ENCODE measurements at places on chromosomes 2 and 18.

- DNase-seq, result no peak
Measured at GRCh38 chr2:200422532-200423261, 87.2 kb downstream of the KCTD18 start.

- DNase-seq, result no peak
Measured at GRCh38 chr2:45653122-45653913, 1.8 kb downstream of the PRKCE start.

DNA sequence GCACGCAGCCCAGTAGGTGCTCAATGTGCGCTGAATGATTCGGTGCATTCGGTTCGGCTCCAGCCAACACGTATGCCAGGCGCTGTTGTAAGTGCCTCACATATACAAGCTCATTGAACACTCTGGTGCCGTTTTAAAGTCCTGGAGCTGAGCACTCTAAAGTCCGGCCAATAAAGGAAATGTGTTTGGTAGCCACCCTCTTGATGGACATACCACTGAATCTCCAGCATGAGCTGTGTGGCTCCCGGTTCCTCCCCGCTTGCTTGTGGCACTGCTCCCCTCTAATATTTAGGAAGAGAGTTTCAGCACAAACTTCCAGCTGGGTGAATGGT, 112.1 kb downstream of the MCFD2 start:
- DNase-seq, result no peak

- no peak for DNase-seq
Measured at GRCh38 chr2:33488715-33489540, 12.5 kb downstream of the RASGRP3 start.

- no peak for DNase-seq
Measured at GRCh38 chr18:68742206-68742605, 27.3 kb upstream of the TMX3 start.

DNA sequence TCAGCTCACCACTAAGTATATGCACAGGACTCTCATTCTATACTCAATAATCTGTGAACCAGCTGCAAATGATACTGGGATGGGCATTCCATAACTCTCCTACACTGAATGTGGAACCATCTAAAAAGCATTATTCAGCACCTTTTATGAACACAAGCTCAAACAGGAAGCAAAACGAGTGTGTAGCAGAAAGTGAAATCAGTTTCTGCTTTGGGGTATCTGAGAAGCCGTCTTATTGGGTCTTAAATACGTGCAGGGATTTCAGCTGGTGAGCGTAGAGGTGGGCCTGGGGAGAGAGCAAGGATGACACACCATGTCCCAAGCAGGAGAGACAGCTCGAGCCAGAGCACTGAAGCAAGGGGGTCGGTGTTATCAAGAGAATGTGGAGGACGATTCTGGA, 120.0 kb upstream of the TTN start:
- DNase-seq, result no peak

GRCh38 chr18:55000529-55000928, 41.3 kb upstream of the CCDC68 start:
- no peak for DNase-seq

DNA sequence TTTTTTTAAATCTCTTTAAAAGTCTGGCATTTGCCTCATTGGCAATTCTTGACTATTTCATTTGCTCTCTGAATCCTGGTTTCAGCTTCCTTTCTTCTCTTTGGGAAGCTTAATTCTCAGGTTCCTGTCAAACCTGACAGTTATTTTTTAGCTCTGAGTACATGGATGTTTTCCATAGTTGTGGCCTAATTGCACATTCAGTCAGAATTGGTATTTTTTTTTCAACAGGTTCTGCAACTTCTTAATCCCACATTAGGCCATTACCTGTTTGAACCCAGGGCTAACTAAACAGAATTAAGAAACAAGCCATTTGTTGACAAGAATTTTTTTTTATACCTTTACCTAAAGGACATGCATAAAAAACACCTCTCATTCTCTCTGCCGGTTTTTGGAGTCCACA, 338.8 kb downstream of the SETBP1 start:
- no peak for DNase-seq

DNA sequence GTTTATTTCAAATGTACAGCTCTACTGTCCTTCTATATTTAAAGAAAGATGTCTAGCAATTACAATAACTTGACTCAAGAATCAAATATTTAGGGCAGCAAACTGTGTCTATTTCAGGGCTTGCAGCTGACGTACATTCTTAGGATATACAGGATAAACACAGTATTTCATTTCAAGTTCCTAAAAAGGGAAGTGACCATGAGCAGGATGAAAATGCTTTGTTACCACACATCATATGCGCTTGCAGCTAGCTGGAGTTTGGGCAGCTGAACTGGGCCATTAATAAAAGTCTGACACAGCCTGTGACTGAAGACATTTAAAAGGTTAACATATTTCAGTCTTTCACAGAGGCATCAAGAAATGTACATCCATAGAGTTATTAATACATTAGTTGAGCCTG, 264.6 kb upstream of the TRIB2 start:
- DNase-seq, result no peak

DNA sequence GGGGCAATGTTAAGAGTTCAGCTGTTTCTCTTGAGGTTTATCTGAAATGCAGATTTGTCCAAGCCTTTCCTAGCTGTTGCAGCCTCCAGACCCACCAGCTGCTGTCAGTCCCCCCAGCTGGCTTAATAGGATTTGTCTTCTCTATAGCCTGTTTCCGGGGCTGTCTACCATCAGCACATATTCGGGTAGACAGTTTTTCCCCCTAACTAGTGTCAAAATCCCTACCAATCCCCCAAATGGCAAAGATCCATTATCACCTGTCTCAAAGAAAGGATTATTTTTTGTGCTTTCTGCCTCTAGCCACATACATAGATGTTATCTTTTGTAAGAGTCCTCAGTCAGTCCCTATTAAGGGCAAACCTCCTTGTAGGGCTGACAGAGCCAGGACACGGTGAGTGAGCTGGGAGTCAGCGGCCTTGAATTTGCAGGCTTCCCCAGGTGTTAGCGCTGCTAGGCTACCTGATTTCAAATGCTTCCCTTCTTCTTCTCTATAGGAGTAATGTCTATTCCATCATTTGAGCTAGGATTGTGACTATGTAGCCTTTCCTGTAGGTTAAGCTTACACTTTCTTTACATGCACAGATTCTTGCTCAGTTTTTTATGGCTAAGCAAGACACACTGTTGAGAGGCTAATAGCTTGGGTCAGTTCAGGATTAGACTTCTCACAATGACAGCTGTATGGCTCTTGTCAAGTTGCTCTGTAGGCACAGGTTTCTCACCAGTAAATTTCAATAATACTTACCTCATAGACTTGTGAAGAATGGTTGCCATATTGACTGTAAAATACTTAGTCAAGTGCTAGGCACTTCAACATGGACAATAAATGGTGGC, 171.1 kb upstream of the UNC80 start:
- DNase-seq, result no peak

GRCh38 chr18:63073481-63073880, 246.1 kb downstream of the BCL2 start:
- DNase-seq, result no peak

- DNase-seq, result no peak
Measured at GRCh38 chr2:171390941-171391516, 42.8 kb downstream of the METTL8 start.

DNA sequence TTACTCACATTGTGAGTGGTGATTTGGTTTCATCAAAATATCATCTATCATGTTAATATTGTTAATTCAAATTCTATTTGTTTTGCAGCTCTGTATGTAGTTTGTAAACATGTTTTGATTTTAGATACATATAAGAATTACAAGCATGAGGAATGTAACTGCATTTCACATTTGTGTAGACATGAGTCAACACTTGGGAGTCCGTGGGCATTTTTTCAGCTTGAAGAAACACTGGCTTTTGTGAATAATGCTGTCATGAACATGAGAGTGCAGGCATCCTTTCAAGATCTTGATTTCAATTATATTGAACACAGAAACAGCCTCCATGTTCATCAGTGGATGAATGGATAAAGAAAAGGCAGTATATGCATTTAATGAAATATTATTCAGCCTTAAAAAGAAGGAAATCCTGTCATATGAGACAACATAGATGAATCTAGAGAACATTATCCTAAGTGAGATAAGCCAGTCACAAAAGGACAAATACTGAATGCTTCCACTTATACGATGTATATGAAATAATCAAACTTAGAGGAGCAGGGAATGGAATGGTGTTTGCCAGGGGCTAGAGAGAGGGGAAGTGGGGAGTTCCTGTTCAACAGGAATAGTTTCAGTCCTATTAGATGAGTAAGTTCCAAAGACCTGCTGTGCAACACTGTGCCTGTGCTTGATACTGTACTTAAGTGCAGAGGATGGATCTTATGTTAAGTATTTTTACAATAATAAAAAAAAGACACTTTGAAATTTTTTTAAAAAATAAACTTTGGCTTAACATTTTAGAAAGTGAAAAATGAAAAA, 194.9 kb downstream of the LRATD1 start:
- no peak for DNase-seq

DNA sequence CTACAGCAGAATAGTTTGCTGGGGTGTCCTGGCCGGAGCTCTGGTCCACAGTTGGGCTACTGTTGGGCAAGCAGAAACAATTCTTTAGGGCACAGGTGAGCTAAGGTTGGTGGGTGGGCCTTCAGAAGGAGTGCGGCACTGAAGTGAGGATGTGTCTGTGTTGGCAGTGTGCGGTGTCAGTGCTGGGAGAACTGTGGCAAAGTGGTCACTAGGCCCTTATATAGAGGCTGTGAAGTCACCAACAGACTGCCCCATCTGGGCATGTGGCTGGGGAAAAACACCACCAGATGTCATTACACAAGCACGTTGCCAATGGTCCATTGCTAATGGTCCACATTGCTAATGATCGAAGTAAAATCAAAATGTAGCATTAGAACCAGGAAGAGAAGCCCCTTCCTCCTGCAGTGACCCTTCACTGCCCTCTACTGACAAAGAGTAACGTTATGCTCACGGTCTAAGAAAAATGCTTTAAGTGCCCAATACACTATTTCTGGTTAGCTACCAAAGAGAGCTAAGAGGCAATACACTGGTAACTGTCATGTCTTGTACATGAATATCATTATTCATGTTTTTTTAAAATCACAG, 21.3 kb downstream of the SCN1A start:
- DNase-seq, result no peak

GRCh38 chr2:118056165-118056534, 32.1 kb upstream of the INSIG2 start:
- DNase-seq, result no peak

DNA sequence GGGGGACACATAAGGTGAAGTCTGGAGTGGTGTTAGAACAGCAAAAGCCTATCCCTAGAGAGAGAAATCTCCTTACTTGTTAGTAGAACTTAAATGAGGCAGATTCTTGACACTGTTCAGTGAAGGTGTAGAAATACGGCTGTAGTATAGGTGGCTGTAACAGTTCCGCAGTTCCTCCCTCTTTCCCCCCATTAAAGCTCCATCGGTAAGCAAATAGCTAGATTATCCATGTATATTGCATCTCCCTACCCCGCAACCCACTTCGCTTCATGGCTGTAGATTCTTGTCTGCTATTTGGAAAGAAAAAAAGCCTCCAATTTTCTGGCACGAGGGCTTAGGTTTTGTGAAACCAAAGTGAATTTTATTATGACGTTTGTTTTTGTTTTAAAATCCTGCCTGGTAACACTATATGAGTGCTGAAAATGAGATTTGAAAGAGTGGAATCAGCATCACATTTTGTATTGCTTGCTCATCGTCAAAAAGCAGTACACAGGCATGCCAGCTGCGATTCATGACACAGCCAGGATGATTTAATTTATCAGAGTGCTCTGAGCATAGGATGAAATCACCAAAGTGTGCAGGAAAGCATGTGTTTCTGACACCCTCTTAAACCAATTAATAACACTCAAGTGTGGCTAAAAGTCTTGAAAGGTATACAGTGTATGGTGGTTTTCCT, 1.4 kb downstream of the FAM171B start:
- no peak for DNase-seq

GRCh38 chr2:227082286-227082685, 81.7 kb downstream of the COL4A4 start:
- no peak for DNase-seq

GRCh38 chr2:230416061-230416721, at the start of gene SP100:
Gene SP100, plus strand, starts transcription at chr2:230416201. Its CDS starts 96 bp downstream, at chr2:230416297.
- peak; percentile 78 for DNase-seq

DNA sequence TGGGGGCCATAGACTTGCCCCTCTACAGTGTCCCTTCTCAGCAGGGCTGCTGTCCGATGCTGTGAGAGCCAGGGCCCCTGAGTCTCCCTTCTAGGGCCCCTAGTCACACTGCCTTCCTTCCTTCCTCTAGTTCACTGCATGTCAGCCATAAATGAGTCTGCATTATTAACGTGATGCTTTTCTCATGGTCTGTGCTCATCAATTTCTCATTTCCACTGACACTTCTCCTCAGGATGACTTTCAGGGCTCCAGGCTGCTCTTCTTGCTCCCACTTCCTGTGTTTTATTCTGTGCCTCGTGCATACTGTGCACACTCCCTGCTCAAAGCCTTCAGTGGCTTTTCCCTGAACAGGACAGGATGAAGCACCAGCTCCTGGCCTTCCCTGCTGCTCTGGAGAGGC, 146.5 kb downstream of the FAM210A start:
- DNase-seq, result no peak

GRCh38 chr2:145060876-145061275, 541.0 kb upstream of the ZEB2 start:
- no peak for DNase-seq

DNA sequence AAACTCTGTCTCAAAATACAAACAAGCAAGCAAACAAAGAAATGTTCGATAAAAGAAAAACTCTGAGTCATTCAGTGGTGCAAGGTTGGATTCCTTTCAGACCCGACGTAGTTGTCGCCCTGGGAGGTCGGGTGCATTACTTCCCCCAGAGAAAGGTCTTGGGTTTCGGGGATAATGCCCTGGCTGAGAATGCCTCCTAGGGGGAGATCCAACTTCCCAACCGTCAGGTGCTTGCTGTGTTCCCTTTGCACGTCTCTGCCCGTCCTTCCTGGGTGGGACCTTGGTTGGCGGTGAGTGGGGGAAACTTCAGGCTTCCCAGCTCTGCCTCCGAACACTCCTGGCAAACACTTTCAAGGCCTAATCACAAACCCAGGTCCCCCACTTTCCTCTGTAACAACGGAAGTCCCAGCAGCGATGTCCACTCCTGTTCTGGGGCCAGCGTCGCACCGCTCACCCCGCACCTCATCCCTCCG, 609 bp downstream of the TPGS2 start:
- DNase-seq, result peak; percentile 21
